ENCODE measurements at places on chromosomes 3 and 15.
A peak's percentile ranks its signal among the peaks of the same experiment; 100 is the strongest.

GRCh38 chr3:50122071-50122470 is 33.1 kb upstream of the SEMA3F start:
- DNase-seq, result no peak

GRCh38 chr3:142876417-142876816 is 12.5 kb downstream of the PCOLCE2 start:
- DNase-seq, result no peak

GRCh38 chr3:46410669-46411068 is 3.6 kb downstream of the CCRL2 start:
- DNase-seq, result no peak

DNA sequence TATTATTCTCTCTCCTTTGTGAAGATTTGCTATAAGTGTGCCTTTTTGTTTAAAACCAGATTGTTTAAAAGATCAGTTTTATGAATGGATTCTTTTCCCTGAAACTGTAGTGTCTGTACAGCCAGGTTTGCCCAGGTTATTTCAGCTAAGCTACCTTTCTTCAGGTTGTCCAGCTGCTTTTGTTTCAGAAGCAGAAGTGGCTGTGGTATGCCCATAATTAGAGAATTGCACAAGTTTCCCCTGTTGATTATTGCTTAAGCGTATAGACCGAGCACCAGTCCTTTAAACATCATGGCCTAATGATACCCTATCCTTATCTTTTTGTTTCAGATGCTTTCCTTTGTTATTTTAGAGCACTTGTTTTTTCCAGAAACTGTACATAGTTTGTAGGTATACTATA is 10.2 kb downstream of the ASB7 start:
- DNase-seq, result no peak

GRCh38 chr3:185763347-185764005 is 61.4 kb downstream of the IGF2BP2 start:
- DNase-seq, result no peak

- no peak for DNase-seq
Observed at GRCh38 chr3:184360070-184360928, 1.1 kb downstream of the CLCN2 start.

- no peak for DNase-seq
Observed at GRCh38 chr3:17915341-17915740, 172.9 kb upstream of the TBC1D5 start.

DNA sequence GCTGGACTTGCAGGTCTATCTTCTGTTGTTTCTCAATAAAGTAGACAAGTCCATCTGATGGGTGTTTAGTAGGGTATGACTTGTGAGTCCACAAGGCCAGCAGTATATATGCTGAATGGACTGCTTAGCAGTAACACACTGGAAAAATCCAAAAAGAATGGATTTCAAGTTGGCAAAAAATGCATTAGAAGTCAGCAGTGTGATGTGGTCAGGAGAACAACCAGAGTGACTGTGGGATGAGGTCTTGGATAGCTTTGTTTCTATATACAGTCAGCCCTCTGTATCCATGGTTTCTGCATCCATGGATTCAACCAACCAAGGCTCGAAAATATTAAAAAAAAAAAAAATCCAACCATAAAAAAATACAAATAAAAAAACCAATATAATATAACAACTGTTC is 55.8 kb downstream of the LPP start:
- DNase-seq, result no peak

GRCh38 chr15:60396560-60396957 is 1.2 kb downstream of the ANXA2 start:
- DNase-seq, result no peak

DNA sequence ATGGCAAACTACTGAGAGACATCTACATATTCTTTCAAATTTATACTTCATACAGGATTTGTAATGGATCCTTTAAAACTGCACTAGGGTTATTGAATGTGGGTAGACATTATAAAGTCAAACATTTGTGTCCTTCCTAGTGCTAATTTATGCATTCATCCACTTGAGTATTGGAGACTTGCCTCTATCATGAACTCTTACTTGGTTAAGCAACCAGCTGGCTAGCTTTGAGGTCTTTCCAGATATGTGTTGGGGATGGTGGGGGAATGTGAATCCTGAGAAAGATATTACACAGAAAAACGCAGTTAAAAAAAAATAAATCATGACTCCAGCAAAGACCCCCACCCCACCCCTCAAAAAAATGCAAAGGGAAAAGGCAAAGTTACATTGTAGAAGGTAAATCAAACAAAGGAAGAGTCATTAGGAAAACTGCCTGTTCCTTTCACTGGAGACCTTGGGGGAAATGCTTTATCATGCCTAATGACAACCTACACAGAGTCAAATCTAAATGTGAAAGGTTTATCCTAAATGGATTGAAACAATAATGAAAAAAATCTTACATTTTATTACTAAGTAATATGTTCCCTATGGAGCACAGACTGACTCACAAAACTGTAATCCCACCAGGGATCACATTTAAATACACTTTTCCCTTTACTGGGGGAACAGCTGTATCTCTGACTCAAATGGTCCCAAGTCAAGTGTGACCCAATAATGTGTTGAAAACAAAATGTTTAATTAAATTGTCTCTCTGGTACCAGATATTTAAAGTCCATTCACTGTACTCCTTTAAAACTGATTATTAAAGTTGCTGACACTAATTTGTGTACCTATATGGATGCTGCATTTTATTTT is 522.3 kb downstream of the ROBO1 start:
- DNase-seq, result no peak

DNA sequence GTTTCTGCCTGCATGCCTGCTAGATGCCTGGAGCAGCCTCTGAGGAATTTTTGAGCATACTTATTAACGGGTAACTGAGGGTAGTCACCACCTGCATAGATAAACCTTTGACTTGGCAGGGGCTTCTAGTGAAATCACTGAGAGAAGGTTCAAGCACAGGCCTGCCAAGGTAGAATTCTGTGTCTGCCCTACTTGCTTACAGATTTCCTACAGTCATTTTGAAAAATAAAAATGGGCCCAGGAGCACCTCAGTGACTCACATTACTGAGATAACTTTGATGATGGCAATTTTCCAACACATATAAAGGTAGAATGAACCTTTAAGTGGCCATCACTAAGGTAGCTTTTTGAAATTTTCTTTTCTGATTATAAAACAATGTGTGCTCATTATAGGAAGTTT is 10.8 kb downstream of the CRTAP start:
- DNase-seq, result no peak

DNA sequence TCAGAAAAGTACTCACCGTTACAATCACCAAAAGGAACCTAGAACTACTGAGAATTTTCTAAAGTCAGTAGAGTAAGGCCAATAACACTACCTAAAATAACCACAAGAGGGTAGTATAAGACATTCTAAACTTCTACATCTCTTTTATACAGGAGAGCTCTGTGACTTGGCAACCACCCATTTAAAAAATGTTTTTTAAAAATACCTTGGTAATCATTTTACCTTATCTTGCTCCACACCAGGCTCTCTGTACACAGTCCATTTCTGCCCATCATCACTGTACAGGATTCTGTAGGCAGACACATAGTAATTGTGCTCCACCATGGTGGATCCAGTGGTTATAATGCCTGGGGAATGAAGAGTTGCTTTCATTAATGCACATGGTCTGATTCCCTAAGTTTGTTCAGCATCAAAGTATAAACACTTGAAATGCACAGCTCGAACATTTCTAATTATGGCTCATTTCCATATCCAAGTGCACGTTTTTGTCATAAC is 54.5 kb downstream of the ST3GAL6 start:
- no peak for DNase-seq

DNA sequence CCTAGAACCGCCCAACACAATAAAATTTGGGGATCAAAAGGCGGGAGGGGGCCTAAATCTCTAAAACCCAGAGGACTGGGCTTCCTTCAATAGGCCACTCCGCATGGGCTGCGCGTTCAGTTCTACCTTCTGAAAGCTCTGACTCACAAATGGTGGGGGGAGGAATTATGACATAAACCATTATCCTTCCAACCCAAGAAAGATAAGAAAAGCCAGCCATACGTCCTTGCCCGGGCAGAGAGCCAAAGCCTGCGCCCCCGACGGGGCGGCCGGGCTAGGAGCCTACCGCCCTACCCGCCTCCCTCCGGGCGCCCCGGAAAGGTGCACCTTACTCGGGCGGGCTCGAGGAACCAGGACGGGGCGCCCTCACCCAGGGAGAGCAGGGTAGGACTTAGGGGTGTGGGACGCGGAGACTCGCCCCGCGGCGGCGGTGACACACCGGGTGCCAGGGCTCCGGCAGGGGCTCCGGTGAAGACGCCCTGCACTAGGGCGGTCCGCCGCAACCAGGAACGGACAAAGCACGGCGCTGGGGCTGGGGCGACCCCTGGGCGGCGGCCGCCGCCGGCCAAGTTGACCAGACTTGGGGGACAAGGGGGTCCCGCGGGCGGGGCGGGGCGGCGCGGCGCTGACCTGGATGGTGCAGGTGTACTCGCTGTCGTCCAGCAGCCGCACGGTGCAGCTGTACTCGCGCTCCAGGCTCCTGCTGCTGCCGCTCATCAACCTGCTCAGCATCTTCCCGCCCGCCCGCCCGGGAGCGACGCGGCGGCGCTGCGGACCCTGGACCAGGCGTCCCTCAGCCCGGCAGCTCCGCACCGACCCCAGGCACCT is 534 bp downstream of the FRMD5 start:
- DNase-seq, result peak; percentile 30

GRCh38 chr3:175656461-175656860 is 797.3 kb downstream of the NAALADL2 start:
- DNase-seq, result no peak

All from stimulated activated CD4-positive, alpha-beta T cell treated with anti-CD3 and anti-CD28 coated beads, Interleukin-2, amount 100 ng/mL, for 24 hours (primary cell).